ENCODE measurements at places on chromosomes 11 and 22. TPM values are rescaled to one million over a fixed set of nuclear protein-coding genes. Genes with fewer than 3 reads are reported as not detected.

DNA sequence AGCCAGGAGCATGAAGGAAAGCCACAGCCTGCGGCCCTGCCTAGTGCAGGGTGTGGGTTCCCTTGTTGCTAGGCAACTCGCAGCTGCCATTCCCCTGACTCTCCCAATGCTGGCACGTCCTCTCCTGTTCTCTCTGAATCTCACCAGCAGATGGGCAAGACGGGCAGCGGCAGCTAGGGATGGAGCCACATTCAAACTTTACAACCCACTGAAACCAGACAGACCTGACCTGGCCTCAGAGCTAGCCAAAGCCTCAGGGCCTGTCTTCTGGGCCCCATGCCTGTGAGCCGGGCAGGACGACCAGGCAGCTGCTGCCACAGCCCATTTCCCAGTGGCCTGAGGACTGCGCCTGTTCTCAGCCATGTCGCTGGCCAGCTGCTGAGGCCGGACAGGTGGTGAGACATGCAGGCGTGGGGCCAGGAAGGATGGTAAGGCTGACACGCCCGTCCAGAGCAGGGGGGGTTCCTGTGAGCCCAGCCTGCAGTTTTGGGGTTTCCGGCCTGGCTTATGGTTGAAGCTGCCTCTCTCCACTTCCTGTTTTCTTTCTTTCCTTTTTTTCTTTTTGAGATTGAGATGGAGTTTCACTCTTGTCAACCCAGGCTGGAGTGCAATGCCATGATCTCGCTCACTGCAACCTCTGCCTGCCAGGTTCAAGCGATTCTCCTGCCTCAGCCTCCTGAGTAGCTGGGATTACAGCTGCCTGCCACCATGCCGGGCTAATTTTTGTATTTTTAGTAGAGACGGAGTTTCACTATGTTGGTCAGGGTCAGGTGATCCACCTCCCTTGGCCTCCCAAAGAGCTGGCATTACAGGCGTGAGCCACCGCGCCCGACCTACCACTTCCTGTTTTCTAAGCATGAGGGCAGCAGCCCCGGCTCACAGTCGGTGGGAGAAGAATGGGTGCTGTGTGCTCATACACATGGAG is 4.1 kb downstream of the SUN2 start:
- DNase-seq, result no peak

DNA sequence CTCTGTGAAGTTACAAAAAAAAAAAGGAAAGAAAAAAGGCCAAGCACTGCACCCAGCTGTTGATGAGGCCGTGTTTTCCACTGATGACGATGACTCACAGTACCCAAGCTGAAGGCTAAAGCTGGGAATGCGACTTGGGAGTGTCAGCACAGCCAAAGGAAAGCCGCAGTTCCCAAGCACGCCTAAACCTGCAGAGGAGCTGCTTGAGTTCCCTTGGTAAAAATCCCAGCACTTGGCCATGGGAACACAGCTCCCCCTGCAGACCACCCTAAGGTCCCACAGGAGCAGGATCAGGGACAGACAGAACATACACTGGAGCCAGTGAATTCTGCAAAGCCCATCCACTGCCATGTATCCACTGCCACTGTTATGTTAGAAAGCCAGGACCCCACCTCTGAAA is 39.9 kb downstream of the SERGEF start:
- DNase-seq, result peak; percentile 71

GRCh38 chr11:11973361-11973800 is 35.0 kb downstream of the DKK3 start:
- peak; percentile 65 for DNase-seq

DNA sequence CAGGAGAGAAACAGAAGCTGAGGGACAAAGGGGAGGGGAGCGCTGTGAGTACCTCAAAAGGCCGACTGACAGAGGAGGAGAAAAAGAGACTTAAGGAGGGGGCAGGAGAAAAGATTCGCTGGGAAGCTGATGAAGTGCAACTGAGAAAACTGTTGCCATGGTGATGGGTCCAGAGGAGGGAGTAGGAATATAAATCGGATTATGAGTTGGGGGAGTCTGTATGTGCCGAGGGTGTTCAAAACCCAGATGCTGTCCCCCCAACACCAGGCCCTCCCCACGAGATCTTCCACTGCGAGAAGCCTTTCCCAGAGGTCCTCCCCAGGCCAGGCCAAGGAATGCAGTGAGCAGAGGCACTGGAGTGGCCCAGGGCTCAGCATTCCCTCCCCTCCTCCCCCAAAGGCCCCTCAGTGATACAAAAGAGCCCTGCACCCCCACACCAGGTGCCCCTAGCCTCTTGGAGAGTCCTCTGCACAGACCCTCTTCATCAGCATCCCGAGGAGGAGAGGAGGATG is 13.7 kb upstream of the BCL9L start:
- no peak for DNase-seq

DNA sequence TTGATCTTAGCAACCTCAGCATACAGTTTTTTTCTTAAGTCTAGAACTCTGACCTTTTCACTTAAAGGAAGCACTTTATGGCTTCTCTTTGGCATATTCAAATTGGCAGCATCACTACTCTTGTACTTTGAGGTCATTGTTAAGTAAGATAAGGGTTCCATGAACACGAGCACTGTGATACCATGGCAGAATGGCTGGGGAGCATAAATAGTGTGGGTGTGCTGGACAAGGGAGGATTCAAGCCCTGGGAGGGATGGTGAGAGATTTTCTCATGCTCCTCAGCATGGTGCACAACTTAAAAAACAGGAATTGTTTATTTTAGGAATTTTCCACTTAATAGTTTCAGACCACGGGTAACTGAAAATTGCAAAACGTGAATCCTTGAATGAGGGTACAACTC is 111.4 kb downstream of the ATXN10 start:
- no peak for DNase-seq

DNA sequence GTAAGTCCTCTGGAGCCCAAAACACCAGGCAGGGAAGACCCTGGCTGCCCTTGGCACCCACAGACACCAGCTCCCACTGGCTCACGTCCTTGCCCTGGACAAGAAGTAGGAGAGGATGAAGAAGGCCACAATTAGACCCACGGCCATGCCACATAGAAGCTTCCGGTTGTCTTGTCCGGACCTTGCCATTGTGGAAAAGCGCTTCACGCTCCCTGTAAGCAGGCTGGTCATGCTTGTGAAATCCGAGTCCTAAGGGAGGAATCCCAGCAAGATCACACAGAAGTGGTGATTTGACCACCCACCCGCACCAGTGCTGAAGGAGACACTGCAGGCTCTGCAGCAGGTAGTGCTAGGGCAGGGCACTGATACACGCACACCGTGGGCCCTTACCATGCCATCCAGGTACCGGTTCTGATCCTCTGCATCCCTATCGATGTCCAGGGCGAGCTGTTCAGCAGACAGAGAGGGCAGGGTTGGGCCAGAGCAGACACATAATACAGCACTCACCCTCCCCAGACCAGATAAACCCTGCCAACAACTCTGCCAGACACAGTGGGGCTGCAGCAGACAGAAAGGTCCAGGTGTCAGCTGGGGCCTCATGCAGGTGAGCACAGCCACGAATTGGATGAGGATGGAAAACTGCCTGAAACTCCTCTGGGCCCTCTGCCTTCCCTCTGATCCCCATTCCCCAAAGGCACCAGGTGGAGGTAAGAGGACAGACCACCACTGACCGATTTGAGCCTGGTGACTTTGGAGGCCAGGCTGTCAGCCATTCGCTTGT is 1.8 kb downstream of the BET1L start:
- no peak for DNase-seq

DNA sequence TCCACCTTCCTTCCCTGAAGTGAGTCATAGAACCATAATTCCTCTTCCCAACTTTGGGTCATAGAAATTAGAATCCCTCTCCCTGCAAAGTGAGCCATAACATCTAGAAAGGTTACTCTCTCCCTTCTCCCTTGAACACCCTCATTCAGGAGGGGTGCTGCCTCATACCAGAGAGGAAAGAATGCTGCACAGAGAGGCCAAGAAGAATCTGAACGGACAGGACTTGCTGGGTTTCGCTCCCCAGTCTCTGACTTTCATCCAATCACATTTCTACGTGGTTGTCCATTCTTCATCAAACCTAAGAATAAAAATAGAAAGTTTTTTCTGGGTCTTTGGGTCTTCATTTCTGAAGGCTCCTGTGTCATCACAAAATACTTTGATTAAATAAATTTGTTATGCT is 31.0 kb upstream of the BIRC3 start:
- DNase-seq, result no peak

DNA sequence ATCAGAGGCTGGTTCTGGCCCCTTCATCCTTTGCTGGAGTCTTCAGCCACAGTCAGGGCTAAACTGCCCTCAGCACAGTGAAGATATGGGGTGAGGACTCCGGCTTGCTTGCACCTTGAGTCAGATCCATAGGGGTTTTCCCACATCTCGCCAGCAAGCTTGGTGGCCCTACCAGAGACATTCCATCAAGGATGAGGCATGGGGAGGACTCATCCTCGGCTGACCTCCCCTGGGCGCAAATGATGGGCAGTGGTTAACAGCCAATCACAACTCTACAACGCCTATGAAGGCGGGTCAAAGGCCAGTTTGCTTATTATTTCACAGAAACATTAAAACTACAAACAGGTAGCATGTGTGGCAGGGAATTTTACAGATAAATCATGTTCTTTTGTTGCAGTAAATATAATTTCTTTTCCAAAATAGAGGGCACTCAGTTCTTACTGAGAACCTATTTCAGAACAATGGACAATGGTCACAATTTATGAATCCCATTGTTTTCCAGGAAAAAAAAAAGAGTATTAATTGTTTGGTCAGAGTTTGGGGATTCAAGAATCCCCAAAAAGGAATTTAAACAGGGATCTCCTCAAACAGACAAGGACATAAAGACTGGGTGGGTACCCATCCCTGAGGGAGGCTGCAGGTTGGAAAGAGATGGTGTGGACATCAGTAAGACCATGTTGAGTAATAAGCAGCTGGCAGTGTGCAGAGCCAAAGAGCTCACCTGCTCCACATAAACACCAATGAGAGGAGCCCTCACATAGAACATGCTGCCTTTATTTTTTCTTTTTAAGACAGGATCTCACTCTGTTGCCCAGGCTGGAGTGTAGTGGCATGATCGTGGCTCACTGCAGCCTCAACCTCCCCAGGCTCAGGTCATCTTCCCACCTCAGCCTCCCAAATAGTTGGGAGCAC is 14.8 kb downstream of the PLAAT3 start:
- peak; percentile 25 for DNase-seq

DNA sequence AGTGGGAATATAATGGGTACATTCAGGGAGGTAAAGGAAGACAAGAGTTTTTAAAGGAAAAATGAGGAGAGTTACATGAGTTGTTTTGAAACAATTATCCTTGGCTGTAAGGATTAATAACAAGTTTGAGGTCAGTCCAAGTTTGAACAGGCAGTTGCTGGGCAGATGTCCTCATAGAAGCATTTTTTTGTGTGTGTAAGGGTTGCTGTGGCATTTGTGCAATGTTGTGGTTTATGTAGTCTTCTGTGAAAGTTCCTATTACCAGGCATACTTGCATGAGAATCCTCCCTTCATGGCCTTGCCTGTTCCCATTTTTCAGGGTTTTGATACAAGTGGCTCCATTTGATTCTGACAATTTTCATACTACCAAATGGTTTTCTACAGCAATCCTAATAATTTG is 400.2 kb downstream of the KCNA4 start:
- no peak for DNase-seq

DNA sequence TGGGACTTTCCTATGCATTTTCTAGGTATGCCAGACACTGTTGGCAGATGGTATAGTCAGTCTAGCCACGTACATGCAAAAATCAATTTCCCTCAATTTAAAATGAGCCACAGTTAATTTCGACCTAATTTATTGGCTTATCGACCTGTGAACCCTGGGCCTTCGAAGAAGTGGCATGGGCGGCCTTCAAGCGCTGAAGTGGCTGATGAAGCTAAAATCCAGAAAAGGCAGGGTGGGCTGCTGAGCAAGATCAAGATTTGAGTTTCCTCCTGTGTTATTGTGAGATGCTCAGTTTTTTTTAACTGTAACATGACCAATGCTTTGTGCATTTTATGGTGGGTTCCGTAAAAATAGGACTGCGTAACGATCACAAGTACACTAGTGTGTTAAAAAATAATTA is 5.8 kb upstream of the SORL1-AS1 start:
- no peak for DNase-seq

PGM2L1 gene
- polyA plus RNA-seq, result 1.6 TPM

JAML gene
- polyA plus RNA-seq, result not detected

UBQLN3 gene
- not detected for polyA plus RNA-seq

GNAZ gene
- 12.6 TPM for polyA plus RNA-seq

MUC2 gene
- polyA plus RNA-seq, result not detected
